ENCODE measurements at places on chromosomes 2 and 18.

DNA sequence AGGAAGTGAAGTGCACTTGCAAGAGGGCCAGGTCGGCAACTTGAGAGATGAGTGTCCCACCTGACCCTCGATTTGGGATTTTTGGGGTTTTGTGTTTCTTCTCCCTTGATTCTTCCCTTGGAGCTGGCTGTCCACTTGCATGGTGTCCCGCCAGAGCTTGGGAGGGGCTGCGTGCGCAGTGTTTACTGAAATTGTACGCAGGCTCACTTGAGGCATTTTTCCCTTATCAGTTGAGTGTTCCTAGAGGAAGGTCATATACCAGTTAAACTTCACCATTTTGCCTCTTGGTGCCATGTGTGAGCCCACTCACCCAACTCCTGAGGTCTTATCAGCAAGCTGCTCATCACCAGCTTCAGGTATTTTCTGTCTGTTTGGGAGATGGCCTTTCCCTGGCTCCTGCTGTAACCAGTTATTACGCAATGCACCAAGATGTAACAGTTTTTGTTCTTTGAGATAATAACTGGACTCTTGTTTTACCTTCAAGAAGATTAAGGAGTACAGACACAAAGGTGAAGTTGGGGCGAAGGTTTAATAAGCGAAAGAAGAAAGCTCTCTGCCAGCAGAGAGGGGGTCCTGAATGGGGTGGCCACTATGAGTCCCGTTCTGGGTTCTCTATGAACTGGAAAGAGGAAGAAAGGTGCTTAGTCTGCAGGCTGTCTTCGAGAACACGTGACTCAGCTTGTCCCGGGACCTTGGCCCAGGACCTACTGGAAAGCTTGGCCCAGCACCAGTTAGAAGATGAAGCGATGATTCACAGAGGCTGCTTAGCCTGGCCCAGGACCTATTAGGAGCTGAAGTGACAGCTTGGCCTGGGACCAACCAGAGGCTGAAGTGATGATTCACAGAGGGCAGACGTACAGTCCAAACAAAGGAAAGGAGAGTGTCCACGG, 21.5 kb upstream of the TXNL4A start:
- DNase-seq = no peak

GRCh38 chr2:97676620-97677019, 7.1 kb downstream of the C2orf92 start:
- no peak for DNase-seq

DNA sequence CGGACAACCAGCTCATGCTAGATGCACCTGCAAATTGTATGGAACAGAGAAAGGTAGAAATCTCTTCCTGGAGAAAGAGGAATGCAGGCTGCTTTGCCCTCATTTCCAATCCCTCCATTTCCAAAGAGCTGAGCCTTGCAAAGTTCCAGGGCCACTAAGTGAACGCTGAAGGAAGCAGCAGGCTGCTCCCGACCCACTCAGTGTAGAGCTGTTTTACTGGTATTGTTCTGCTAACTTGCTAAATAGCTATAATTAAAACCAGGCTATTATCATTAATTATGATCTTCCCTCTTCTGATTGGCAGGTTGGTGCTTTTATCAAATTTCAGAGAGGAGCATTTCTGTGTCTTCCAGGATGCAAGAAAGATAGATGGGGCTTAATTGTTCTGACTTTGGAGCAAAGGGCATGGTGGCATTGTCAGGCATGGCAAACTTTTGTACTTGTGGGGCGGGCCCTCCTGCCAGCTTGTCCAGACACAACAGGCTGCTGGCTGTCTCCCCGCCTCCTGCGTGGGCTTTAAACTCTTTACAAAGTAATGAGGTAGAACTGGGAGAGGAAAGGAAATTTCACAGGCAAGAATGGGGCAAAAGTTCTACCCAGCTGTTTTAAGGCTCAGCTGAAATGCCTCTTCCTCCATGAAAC, 40.2 kb downstream of the ALK start:
- DNase-seq = no peak

DNA sequence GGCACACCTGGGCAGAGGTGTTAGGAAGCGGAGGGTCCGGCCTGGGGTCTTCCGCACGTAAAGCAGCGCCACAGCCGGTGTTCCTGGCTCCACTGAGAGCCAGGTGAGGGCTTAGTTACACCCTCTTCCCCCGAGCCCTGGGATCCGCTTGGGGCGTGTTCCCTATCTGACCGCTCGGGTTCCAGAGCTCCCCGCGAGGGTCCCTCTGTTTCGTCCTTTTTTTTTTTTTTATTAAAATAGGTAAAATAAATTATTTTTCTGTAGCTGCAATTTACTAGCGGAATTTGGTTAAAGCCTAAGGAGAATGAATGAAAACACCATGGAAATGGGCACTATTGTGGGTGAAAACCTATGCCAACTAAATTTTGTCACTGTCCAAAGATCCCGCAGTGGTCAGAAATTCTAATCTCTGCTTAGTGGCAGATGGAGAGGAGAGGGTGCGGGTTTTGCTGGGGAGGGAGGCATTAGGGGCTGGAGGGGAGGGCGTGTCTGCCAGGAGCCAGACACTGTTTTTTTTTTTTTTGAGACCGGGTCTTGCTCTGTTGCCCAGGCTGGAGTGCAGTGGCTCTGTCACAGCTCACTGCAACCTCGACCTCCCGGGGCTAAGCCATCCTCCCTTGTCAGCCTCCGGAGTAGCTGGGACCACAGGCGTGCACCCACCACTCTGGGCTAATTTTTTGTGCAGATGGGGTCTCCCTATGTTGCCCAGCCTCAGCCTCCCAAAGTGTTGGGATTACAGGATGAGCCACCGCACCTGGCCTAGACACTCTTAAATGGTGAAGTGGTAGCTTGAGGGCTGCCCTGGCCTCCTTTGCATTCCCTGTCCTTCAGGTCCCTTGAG, 834 bp downstream of the PDCL3 start:
- no peak for DNase-seq

DNA sequence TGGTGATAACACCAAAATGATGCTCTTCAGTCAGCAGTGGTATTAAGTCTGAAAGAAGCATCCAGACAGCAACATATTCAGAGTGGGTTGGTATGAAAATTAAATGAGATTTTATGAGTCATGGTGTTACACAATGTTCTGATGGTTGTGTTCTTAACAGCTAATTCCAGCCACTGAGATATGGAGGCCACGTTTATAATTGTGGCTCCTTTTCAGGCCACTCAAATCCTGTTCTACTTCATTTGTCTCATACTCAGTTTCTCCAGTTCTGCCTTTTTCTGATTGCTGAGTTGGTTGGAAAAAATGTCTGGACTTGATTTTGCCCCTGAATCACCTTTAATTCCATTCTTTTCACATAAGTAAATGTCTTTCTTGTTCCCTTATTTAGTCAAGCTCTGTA, 162.7 kb upstream of the COL3A1 start:
- DNase-seq = no peak

DNA sequence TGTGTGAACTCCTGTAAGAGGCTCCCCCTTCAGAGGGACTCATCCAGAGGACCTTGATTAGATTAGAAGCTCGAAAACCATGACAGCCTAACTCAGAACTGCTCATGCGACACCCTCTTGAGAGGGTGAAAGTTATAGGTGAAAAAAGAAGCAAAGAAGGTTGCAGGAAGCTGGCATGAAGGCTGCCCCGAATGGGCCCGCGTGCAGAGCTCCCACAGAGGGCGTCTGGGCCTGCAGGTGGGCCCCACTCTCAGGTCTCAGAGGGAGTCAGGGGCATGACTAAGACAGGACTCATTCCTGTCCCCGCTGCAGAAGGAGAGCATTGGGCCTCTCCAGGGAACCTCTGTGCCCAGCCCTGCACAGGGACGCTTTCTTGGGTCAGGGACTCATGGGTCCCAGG, 235.4 kb downstream of the EIPR1 start:
- no peak for DNase-seq

DNA sequence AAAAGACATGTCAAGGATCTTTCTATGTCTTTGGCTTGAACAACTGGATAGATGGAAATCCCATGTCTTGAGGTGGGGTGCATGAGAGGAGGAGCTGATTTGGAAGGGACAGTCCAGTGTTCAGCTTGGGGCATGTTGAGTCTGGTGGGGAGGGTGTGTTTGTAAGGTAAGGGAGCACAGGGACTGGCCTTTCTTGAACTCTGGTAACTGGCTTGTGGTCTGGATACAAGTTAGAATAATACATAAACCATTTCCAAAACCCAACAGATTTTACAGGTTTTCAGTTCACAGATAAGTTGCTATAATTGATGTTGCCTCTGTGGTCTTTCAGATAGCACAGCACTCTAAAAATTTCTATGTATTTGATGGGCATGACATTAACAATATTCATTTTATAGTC, 24.2 kb downstream of the RHBDD1 start:
- DNase-seq = no peak

- peak; percentile 64 for DNase-seq
These were observed 4.7 kb downstream of the CAPG start for GRCh38 chr2:85405201-85406059.

DNA sequence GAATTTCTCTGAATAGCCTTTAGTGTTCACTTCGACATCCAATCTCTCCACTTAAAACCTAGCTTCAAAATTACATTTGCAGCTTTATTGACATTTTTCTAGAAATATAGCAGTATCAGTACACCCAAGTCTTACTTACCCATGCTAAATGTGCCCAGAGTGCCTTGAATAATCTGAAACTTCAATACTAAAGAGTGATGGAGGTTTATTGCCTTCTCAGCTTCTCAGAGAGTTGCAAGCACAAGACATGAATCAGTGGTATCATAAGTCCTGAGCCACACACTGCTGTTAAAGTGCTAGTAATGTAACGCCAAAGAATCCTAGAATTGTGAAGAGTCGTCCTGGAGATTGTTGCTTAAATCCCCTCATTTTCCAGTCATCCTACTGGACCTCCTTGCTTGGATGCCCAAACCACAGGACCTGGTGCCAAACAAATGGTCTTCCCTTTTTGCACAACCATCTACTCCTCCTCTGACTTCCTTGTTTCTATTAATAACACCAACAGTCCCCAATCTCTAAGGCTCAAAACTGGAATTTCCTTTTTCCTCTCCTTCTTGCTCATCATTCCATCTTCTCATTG, 83.2 kb upstream of the SPATS2L start:
- DNase-seq = no peak

- no peak for DNase-seq
These were observed 43.7 kb downstream of the AGAP1 start for GRCh38 chr2:235537587-235537986.

DNA sequence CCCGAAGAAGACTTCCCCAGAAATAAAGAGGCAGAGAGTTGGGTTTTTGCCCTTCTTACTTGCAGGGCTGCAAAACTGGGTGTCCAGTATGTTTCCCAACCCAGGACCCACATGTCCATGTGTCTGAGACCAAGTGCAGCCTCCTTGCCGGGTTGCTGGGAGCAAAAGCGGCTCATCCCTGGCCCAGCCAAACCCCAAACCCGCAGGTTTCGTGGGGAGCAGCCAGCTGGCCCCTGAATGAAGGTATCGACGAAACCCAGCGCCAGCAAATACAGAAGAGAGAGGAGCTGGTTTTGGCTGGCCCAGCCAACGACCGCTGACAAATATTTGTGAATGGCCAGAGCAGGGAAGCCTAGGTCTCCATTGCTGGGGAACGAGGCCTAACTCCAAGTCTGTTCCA, 197.1 kb downstream of the SMAD7 start:
- DNase-seq = no peak

DNA sequence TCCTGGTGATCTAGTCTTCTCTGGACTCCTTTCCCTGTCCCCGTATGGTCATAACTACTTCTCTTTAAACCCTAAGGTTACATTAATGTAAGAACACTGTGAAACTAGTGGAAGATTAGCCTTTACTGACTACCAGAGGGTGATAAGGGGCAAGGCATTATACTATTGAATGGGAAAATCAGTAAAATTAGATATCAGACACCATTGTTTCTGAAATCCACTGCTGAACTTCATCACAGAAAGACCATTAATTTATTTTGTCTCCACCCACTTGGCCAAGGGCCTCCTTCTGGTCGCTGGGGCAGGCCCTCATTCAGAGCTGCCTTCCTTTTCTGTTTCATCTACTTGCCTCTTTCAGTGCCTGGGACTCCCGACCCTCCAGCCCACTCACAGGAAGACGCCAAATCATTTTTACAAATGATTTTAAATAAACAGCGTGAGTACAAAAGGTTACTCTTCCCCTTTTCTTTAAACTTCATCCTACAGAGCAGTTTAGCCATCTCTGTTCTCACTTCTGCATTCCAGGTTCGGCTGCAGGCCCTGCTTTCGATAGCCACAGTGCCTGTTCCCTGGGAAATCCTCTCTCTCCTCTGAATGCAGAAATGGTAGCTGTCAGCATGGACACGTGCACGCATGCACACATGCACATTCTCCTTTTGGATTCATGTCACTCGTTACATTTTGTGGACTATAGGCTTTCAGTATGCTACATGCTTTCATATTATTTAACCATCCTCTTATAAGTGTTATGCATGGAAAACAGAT, 70.3 kb upstream of the DOCK10 start:
- no peak for DNase-seq

- DNase-seq = no peak
These were observed 386.4 kb upstream of the CYRIA start for GRCh38 chr2:17052001-17052400.
